HFFc6 (cell line): ENCODE measurements at places on chromosomes 16 and 17. TPM values are rescaled to one million over a fixed set of nuclear protein-coding genes. Genes with fewer than 3 reads are reported as not detected.
A peak's percentile ranks its signal among the peaks of the same experiment; 100 is the strongest.

Gene OSBPL7
- 7.0 to 9.4 TPM (median 9.3 TPM) in 3 replicates for total RNA-seq

- H3K27ac ChIP-seq = no peak overlapping the region
- H3K4me3 ChIP-seq = no peak overlapping the region
- H3K36me3 ChIP-seq = peaks cover 4% of the 10 kb centered on the region
- peaks cover 23% of the 10 kb centered on the region for H3K4me1 ChIP-seq
Observed at GRCh38 chr17:66281661-66282369, 20.6 kb upstream of the PRKCA start.

Gene VTN
- 0.55 to 1.0 TPM (median 0.66 TPM) in 3 replicates for total RNA-seq

- H3K27ac ChIP-seq = no peak overlapping the region
- H3K4me1 ChIP-seq = peaks cover 31% of the 10 kb centered on the region
- no peak for DNase-seq
- H3K27me3 ChIP-seq = no peaks in the 10 kb centered on the region
Observed at GRCh38 chr16:14106961-14107360, 35.8 kb downstream of the MRTFB start.

DNA sequence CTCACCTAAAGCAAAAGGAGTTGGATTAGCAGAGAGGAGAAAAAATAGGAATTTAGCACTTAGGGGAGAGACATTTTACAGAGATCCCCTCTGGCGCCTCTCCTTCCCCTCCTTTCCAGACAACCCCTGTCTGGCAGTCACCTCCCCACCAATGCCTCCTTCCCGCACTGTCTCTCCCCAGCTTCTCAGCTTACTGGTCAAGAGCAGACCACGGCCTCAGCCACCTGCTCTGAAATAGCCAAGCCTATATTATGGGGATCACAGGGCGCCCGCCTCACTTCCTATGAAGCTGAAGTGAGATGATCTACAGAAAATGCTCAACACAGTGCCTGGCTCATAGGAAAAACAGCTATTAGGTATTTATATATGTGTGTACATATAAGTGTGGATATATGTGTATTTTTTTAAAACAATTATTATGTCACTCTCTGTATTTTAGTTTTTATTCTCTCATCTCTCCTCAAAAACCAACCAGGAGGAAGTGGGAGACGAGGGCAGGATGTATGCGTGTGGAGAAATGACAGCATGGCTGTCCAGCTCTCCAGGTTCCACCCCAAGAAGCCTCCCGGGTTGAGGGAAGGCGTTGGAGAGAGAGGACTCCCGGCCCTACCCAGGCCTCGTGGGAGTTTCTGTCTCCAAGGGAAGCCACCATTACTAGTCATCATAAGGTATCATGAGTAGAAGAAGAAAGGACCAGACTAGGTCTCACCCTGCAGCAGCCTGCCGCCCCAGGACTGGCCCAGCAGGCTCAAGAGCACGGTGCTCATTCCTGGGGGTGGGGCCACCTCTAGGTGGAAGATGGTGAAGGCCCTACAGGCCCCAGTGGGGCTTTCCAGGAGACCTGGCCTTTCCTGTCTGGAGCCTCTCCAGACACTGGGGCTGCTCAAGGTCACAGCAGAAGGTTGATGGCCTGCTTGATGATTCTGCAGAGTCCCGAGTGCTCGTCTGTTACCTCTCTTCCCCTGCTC, 27.2 kb downstream of the MAP3K14 start:
- peaks cover 1% of the 10 kb centered on the region for H3K27me3 ChIP-seq
- H3K4me3 ChIP-seq = no peak overlapping the region
- DNase-seq = no peak
- peaks cover 41% of the 10 kb centered on the region for H3K4me1 ChIP-seq

DNA sequence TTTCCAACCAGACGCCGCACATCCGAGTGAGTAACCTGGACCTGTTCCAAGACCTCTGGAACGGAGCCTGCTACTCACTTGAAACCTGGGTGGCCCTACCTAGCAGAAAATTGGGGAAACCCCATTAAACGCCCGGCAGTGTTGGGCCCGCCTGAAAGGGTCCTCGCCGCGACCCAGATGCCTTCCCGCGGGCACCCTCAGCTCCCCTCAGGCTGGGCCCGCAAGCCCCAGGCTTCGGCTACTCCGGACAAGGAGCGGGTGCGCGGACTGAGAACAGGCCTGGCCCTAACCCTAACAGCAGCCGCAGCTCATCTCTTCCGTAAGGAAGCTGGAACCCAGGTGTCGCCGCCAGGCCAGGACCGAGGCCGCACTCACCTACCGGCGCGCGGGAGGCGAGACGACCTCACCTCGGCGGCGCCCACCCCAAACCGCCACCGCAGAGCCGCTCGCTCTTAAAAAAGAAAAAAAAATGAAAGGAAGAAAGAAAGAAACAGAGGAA, 344 bp downstream of the PSME3IP1 start:
- H3K4me3 ChIP-seq = peak overlapping the region; percentile 97
- H3K27ac ChIP-seq = peak overlapping the region; percentile 93
- H3K27me3 ChIP-seq = peaks cover 4% of the 10 kb centered on the region; the same call in 1 of the 2 replicates
- peaks cover 50% of the 10 kb centered on the region for H3K4me1 ChIP-seq
- peaks cover 16% of the 10 kb centered on the region; the same call in 1 of the 2 replicates for H3K36me3 ChIP-seq

GRCh38 chr17:17702449-17703139, 21.3 kb downstream of the RAI1 start:
- H3K4me3 ChIP-seq = no peak overlapping the region
- DNase-seq = no peak
- no peak overlapping the region for H3K27ac ChIP-seq
- H3K36me3 ChIP-seq = peaks cover 4% of the 10 kb centered on the region; the same call in 1 of the 2 replicates
- peaks cover 54% of the 10 kb centered on the region for H3K4me1 ChIP-seq

- no peaks in the 10 kb centered on the region for H3K36me3 ChIP-seq
- no peaks in the 10 kb centered on the region for H3K4me1 ChIP-seq
- H3K4me3 ChIP-seq = no peak overlapping the region
- no peaks in the 10 kb centered on the region for H3K27me3 ChIP-seq
- DNase-seq = no peak
Observed at GRCh38 chr17:1035546-1036170, 38.7 kb downstream of the TIMM22 start.

Gene CD300LB
- not detected in 3 replicates for total RNA-seq

DNA sequence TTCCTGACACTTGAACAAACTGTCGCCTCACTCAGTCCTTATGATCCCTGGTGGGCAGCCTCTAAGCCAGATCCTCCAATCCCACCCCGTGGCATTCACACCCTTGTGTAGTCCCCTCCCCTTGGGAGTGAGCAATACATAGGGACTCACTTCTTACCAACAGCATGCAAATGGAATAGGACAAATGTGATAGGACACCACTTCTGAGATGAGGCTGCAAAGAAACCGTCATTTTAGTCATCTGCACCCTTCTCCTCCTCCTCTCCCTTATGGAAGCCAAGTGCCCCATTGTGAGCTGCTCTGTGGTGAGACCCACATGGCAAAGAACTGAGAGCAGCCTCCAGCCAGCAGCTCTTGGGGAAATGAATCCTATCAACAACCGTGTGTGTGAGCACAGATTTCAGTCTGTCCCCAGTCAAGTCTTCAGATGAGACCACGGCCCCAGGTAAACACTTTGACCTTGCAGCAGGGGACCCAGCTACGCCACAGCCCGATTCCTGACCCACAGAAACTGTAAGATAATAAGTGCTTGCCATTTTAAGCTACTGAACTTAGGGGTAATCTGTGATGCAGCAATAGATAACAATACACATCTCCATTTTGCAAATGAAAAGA, 46.9 kb downstream of the ZFHX3 start:
- peaks cover 70% of the 10 kb centered on the region for H3K4me1 ChIP-seq
- H3K27ac ChIP-seq = peak overlapping the region; percentile 75
- H3K36me3 ChIP-seq = peaks cover 36% of the 10 kb centered on the region
- DNase-seq = no peak
- no peak overlapping the region for H3K4me3 ChIP-seq

- no peaks in the 10 kb centered on the region for H3K27me3 ChIP-seq
- peak within 1 kb of the TSS; percentile 7; the same call in 1 of the 2 replicates for H3K27ac ChIP-seq
- H3K36me3 ChIP-seq = no peaks in the 10 kb centered on the region
Observed at GRCh38 chr16:11964761-11965551, at the start of gene TNFRSF17. Gene TNFRSF17, plus strand, starts transcription at chr16:11965210. Its CDS starts 115 bp downstream, at chr16:11965325.

GRCh38 chr16:3716831-3717234, 491 bp downstream of the TRAP1 start:
- H3K36me3 ChIP-seq = peaks cover 20% of the 10 kb centered on the region
- peaks cover 7% of the 10 kb centered on the region for H3K27me3 ChIP-seq
- H3K4me3 ChIP-seq = peak overlapping the region; percentile 92
- DNase-seq = no peak

DNA sequence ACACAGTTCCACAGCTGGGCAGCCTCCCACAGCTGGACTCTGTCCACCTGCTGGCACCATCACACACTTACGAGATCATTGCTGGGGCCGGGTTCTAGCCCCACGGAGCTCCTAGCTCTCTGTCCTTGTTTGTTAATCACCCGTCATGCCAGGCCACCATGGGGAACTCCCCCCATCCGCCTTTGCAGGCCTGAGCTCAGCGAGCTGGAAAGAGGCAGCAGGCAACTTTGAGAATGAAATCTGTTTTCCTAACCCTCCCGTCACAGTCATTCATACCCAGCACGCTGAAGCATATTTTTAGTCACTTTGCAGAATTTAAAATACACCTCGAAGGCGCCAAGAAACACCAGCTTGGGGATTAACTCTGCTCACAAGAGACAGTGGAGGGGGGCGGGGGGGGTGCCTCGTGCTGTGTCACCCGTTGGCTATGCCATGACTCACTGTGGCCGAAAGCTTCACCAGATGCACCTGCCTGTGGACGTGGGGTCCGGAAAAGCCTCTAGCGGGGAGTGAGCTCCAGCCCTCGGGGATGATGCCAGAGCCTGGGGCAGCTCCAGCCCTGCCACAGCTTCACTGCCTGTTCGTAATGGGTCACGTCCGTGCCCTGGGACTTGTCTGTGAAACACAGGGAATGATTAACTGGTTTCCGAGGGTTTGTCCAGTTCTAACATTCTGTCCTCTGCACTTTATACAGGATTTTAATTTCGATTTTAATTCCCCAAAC, 1.4 kb upstream of the SPNS2 start:
- DNase-seq = no peak
- peaks cover 58% of the 10 kb centered on the region for H3K27me3 ChIP-seq
- no peak overlapping the region for H3K4me3 ChIP-seq
- peaks cover 8% of the 10 kb centered on the region; the same call in 1 of the 2 replicates for H3K4me1 ChIP-seq

DNA sequence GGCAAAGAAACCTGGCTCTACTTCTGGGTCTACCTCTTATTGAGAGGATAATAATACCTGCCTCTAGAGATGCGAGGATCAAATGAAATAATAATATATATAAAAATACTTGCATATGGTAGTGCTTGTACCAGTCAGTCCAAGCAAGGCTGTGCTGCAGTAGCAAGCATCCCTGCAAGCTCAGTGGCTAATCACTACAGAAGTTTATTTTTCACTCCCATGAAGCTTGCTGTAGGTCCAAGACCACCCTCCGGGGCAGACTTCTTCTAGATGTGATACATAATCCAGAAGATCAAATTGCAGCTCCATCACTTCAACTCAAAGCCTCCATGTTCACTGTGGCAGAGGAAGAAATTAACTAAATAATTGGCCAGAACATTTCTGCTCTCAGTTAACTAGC, 48.9 kb upstream of the NKD1 start:
- H3K4me3 ChIP-seq = no peak overlapping the region
- DNase-seq = no peak
- peaks cover 17% of the 10 kb centered on the region for H3K4me1 ChIP-seq
- H3K27ac ChIP-seq = no peak overlapping the region
- H3K27me3 ChIP-seq = no peaks in the 10 kb centered on the region; the same call in none of the 2 replicates
- no peaks in the 10 kb centered on the region for H3K36me3 ChIP-seq

DNA sequence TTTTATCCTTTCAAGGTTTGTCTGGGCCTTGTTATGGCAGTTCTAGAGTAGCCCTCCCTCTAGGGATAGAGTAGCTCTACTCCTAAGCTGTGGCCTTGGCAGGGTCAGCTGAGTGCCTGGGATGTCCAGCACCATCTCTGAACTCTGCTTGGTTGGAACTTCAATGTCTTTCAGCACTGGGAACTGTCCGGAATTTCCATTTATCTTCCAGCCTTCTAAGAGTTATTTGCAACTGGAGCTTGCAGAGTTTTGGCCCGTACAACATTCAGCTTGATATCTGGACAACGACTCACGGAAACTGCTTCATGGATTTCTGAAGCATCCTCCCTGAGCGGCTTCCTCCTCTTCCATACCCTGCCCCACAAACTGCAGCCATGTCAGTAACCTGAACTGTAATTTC, 22.9 kb downstream of the MMD start:
- DNase-seq = peak; percentile 4
- no peak overlapping the region for H3K27ac ChIP-seq
- H3K4me3 ChIP-seq = no peak overlapping the region
- H3K27me3 ChIP-seq = no peaks in the 10 kb centered on the region

Gene CACNA1G
- total RNA-seq = 0.05 to 0.15 TPM (median 0.10 TPM) in 3 replicates
